ENCODE measurements at places on chromosomes 1 and 21.

DNA sequence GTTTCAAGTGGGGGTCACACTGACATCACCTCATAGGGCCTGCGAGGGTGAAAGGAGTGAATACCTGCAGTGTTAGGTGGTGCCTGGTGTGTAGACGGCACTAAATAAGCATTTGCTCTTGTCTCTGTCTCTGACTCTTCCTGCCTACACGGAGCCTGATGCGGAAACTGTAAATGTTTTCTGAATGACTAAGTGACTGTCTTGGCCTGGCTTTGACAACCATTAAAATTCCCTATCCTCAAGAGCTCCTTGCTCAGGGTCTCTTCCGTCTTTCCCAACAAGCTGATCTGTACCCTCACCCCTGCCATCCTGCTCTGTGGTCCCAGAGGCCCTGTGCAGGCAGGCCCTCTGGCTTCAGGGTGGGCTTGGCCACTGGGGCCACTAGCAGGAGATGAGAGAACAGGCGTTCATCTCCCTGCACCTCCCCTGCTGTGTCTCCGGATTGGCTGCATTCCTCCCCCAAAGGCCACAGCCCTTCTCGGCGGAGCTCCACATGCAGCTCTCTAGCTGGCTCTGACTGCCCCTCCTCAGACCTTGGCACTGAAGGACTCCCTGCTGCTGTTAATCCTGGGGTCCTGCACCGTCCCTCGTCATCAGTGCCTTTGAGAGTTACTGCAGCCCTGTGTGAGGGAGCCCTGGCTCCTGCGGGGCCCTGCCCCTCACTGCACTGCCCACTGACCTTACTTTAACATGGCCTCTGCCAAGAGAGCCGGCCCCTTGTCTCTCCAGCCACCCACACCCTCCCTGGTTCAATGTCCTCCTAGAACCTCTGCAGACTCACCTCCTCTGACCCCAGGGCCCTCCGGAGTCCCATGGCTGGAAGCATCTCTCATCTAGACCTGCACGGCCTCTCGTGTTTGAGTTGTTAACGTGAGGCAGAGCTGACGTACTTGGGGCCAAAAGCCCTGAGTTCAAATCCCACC, 211.1 kb downstream of the MATN1 start:
- DNase-seq = no peak

GRCh38 chr1:36350659-36351226, 27.3 kb upstream of the EVA1B start:
- no peak for DNase-seq

DNA sequence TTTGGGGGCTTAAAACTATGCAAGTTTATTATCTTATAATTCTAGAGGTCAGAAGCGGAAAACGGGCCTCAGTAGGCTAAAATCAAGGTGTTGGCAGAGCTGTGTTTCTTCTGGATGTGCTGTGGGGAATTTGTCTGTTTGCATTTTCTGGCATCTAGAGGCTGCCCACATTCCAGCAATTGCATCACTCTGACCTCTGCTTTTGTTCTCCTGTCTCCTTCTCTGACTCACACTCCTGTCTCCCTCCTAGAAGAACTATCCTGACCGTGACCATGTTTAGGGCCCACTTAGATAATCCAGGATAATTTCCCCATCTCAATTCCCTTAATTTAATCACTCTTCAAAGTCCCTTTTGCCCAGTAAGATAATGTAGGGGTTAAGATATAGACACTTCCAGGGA, 127.4 kb upstream of the DEPDC1 start:
- no peak for DNase-seq

GRCh38 chr1:230832476-230832875, 35.8 kb downstream of the C1orf198 start:
- no peak for DNase-seq

All from NCI-H510A (cell line).